Calu3 (cell line): ENCODE measurements at places on chromosomes 13 and 19.

DNA sequence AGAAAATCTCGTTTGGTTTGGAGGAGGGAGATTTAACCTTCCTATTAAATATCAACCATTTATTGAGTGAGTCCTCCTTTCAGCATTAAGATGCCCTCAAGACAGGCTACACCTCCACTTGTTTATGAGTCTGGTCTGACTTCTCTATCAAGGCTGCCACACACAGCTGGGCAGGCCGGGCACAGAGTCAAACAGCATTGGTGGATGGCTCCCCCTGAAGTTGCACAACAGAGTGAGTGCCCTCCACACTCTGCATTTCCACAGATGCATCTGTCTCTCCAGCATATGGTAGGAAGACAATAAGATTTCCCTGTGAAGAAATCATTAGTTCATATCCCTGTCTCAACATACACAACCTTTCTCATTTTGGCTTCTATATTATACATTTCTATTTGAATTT is 31.4 kb downstream of the PHF11 start:
- no peaks in the 10 kb centered on the region for H3K27me3 ChIP-seq
- DNase-seq = no peak
- no peak overlapping the region for H3K27ac ChIP-seq
- no peak overlapping the region for H3K4me3 ChIP-seq
- peaks cover 4% of the 10 kb centered on the region for H3K36me3 ChIP-seq

DNA sequence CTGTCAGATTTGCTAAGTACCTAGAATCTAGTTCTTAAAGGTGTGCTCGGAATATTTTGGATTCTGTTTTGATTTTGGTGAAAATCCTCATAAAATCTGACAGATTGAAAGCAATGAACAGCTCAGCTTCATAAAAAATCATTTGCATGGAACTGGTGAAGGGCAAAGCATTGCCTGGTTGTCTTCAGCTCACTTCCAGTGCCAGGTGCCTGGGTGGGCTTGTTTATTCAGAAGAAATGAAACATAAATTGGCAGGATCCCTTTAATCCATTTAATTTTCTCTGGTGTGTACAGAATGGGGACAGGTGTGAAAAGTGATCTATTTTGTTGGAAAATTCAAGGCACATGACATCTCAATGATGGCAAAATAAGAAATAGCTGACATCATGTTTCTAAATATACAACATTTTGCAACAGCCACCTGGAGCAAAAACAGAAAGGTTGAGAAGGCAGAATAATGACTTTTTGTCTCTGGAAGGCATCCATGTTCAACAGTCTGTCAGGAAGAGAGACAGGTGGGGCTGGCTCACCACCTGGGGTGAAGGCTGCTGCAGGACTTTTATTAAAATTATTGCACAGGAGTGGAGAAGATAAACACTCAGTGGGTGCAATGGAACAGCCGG is 52.2 kb downstream of the RFC3 start:
- no peaks in the 10 kb centered on the region for H3K27me3 ChIP-seq
- no peak overlapping the region for H3K27ac ChIP-seq
- H3K4me1 ChIP-seq = no peaks in the 10 kb centered on the region
- no peak for DNase-seq
- no peak overlapping the region for H3K4me3 ChIP-seq

DNA sequence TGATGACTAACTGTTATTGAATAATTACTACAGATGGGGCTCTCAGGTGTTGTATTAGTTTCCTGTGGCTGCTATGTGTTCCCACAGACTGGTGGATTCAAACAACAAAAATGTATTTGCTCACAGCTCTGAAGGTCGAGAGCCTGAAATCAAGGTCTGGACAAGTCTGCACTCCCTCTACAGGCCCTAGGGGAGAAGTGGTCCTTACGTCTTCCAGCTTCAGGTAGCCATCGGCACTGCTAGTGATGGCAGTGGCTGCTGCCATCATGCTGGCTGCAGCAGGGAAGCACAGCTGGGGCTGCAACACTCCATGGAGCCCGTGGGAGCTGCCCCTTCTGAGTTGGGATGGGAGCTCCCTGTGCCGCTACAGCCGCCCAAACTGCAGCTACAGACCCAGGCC is 1.9 kb downstream of the TEX26 start:
- no peak for DNase-seq
- no peak overlapping the region for H3K4me3 ChIP-seq
- H3K27ac ChIP-seq = no peak overlapping the region
- H3K36me3 ChIP-seq = no peaks in the 10 kb centered on the region

DNA sequence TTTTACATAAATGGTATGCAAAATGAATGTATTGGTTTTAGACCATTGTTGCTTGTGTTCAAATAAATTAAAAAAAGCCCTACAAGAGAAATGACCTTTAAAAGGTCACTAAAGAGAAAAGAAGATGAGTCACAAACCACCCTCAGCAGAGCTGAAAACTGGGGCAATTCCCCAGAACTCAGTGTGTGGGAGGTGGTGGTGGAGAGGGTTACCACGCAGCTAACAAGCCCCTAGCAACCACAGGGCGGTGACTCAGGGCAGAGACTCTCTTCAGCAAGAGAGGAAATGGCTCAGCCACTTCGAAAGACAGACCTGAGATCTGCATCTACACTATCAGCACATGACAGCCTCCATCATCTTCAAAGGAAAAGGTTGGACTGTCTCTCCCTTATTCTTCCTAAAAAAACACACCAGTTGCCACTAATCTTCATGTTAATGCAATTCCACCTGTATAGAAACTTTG is 29.4 kb upstream of the NDFIP2 start:
- no peak overlapping the region for H3K27ac ChIP-seq
- H3K36me3 ChIP-seq = no peaks in the 10 kb centered on the region
- no peaks in the 10 kb centered on the region for H3K4me1 ChIP-seq
- no peaks in the 10 kb centered on the region for H3K27me3 ChIP-seq
- DNase-seq = no peak

GRCh38 chr13:54884682-54885081 is 1856.1 kb downstream of the OLFM4 start:
- no peaks in the 10 kb centered on the region for H3K4me1 ChIP-seq
- no peaks in the 10 kb centered on the region for H3K27me3 ChIP-seq
- DNase-seq = no peak
- no peak overlapping the region for H3K4me3 ChIP-seq
- no peak overlapping the region for H3K27ac ChIP-seq

DNA sequence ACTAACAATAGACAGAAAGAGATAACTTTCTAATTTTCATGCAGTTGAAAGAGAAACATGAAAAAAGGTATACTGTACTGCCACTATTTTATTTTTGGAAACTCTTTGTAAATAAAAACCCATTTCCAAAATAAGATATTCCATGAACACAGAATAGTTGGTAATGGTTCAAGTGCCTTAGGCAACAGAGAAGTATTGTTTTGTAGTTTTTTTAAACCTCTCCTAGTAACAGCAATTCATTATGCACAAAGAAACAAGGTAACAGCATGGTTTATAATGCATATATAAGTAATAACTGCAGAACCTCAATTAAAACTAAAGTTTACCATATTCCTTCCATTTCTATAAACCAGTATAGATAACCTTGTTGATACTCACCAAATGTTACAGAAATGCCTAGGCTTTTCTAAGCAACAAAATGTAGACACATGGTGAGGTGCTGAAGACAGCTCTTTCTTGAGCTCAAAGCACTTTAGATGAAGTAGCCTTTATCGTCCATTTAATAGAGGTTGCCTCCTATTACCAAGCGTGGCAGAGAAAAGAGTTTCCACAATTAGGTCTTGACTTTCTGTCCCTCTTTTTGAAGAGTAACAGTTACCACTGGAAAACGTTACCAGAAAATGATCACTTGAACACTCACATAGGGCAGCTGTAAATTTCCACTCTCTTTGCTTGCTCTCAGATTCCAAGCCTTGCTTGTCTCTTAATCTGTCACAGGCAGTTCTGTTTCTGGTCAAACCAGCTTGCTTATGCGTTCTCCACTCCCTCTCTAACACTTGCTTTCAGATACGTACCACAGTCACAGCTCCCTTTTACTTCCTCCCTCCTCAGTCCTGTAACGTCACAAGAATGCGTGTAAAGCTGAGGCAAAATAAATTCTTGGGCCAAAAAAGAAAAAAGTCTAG is 42.9 kb downstream of the CAB39L start:
- no peaks in the 10 kb centered on the region for H3K27me3 ChIP-seq
- H3K4me3 ChIP-seq = peak overlapping the region; percentile 38

DNA sequence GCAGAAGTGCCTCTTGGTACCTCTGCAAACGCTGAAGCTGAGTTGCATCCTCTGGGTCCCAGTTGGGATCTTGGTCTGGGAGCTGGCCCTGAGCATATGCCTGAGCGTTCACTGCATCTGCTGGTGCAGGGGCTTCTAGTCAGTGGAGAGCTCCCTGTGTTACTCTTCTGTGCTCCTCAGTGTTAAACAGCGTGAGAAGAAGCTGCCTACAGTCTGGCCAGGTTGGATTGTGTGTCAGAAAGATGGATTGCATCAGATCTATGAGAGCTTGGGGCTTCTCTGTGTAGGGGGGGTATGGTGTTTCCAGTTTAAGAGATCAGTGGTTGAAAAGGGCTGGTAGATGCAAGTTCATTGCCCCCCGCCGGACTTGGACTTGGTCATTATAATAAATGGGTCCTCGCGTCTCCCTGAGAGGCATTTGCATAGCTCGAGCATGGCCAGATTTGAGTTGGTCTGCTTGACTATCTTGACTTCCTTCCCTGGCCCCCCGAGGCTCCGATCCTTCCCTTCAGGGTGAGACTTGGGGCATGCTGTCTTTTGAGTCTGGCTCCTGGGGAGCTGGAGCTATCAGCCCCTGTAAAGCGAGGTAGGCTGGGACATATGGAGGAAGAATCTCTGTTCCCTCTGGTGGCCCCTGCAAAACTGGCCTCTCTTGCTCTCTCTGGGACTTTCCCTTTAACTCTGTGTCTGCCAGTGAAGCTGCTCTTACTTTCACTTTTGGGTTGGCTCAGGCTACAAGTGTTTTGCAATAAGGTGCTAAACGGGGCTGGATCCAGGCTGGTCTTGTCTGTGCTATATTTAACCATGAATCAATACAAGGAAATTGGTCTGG is 52.9 kb downstream of the OR10H4 start:
- no peaks in the 10 kb centered on the region for H3K27me3 ChIP-seq
- H3K27ac ChIP-seq = peak overlapping the region; percentile 16
- peak; percentile 58 for DNase-seq

GRCh38 chr13:35690581-35691207 is 214.2 kb upstream of the MAB21L1 start:
- H3K27me3 ChIP-seq = peaks cover 8% of the 10 kb centered on the region
- no peak overlapping the region for H3K4me3 ChIP-seq
- no peaks in the 10 kb centered on the region for H3K4me1 ChIP-seq
- no peaks in the 10 kb centered on the region for H3K36me3 ChIP-seq
- no peak for DNase-seq

DNA sequence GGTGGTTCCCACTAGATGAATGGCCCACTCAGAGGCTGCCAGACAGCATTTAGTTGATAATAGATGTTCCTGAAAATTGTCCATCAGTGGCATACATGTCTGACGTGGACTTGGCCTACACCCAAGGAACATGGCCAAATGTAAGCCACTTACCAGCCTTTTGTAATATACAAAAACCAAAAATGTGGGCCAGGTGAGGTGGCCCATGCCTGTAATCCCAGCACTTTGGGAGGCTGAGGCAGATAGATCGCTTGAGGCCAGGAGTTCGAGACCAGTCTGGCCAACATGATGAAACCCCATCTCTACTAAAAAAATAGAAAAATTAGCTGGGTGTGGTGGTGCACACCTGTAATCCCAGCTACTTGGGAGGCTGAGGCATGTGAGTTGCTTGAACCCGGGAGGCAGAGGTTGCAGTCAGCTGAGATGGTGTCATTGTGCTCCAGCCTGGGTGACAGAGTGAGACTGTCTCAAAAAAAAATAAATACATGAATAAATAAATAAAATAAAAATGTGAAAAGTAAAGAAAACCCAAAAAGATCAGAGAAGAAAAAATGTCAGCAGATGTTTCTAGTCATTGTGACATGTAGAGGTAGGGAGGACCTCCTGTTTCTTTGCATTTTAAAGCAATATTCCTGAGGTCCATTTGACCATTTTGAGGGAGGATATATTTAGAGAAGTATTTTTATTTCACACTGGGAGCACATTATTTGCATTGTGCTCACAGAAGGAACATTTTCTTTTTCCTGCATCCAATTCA is 7.1 kb upstream of the WTIP start:
- no peak overlapping the region for H3K27ac ChIP-seq
- no peak for DNase-seq
- H3K4me1 ChIP-seq = no peaks in the 10 kb centered on the region

DNA sequence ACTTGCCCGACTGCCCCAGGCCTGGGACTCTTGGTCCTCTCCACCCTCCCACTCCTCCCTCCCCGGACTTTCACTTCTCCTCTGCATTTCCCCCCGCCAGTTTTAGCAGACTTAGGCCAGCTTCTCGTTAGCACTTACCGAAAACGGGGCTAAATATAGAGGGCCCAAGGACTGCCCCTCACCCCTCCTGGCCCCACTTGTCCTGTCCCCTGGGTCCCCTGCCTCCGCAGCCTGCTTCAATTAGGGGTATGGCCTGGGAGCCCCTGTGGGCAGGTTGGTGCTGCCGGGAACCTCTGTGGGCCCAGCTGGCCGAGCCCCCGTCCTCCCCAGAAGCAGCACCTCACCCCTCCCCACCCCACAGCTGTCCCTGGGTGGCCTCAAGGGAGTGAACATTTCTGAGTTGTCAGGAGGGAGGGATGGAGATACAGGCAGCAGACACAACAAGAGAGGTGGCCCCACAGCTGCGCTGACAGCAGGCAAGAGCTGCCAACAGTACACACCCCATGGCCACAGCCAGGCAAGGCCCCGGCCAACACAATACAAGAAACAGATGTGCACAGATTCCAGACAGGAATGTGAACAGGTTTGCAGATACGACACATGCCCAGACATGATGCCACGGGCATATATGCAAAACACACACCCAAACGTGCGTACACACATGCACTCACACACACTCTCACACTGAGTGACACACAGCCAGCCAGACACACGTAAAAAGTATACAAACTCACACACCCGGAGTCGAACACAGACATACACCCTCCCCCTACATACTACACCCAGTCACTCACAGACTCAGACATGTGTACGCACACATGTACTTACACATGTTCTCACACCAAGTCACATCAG is 2.6 kb downstream of the POU2F2 start:
- peaks cover 12% of the 10 kb centered on the region for H3K36me3 ChIP-seq
- DNase-seq = no peak
- no peak overlapping the region for H3K27ac ChIP-seq
- H3K27me3 ChIP-seq = peaks cover 23% of the 10 kb centered on the region

GRCh38 chr19:50548191-50549058 is 19.8 kb downstream of the LRRC4B start:
- peaks cover 77% of the 10 kb centered on the region for H3K27me3 ChIP-seq
- no peak overlapping the region for H3K27ac ChIP-seq
- H3K36me3 ChIP-seq = no peaks in the 10 kb centered on the region
- DNase-seq = no peak
- H3K4me3 ChIP-seq = no peak overlapping the region
- no peaks in the 10 kb centered on the region for H3K4me1 ChIP-seq

GRCh38 chr19:16594131-16594586 is 21.9 kb upstream of the SLC35E1 start:
- no peaks in the 10 kb centered on the region for H3K36me3 ChIP-seq
- H3K27ac ChIP-seq = no peak overlapping the region

DNA sequence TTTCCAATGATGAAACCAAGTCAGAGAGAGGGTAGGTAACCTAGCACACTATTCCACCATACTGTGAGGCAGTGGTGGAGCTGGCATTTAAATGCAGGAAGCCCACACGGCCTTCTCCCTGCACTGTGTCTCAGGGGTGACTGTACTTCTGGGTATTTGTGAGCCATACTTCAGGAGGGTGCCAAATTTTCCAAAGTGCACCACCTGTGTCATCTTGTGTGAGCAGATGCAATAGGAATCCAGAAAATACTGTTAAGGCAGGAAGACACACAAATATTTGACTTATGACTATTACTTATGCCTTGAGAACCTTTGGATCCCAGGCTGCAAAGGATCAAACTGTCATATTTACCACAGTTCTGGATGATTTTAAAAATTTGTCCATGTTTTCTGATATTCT is 17.3 kb downstream of the ZNF229 start:
- no peak overlapping the region for H3K4me3 ChIP-seq
- H3K27me3 ChIP-seq = no peaks in the 10 kb centered on the region
- H3K27ac ChIP-seq = no peak overlapping the region
- peaks cover 3% of the 10 kb centered on the region for H3K36me3 ChIP-seq
- no peaks in the 10 kb centered on the region for H3K4me1 ChIP-seq
- DNase-seq = no peak
